ENCODE measurements at places on chromosomes 11 and 22. TPM values are rescaled to one million over a fixed set of nuclear protein-coding genes. Genes with fewer than 3 reads are reported as not detected.

The OR8D1 gene
- polyA plus RNA-seq: not detected

The TMEM191B gene
- polyA plus RNA-seq: 4.9 TPM

The SCT gene
- not detected for polyA plus RNA-seq

The LINC01488 gene
- polyA plus RNA-seq: not detected

The OR8G1 gene
- polyA plus RNA-seq: not detected

The UQCR10 gene
- 285 TPM for polyA plus RNA-seq

The CABP7 gene
- not detected for polyA plus RNA-seq

The ABCG4 gene
- polyA plus RNA-seq: not detected

The OR9G4 gene
- polyA plus RNA-seq: not detected

The NCF4 gene
- 0.75 TPM for polyA plus RNA-seq

The ADM gene
- polyA plus RNA-seq: 0.19 TPM

The RAG2 gene
- polyA plus RNA-seq: not detected

The GPHA2 gene
- not detected for polyA plus RNA-seq

The P2RY6 gene
- polyA plus RNA-seq: 3.0 TPM

The BRMS1 gene
- 79.8 TPM for polyA plus RNA-seq

The PIK3IP1 gene
- 88.2 TPM for polyA plus RNA-seq

The ACER3 gene
- polyA plus RNA-seq: 8.4 TPM

The IL18 gene
- 6.8 TPM for polyA plus RNA-seq

The PIWIL4 gene
- not detected for polyA plus RNA-seq

The ANGPTL5 gene
- polyA plus RNA-seq: not detected

The ESAM gene
- 4.3 TPM for polyA plus RNA-seq

The CSF2RB gene
- polyA plus RNA-seq: 0.77 TPM

The FXYD2 gene
- 3.4 TPM for polyA plus RNA-seq

The ANO1 gene
- polyA plus RNA-seq: not detected

The MS4A6E gene
- not detected for polyA plus RNA-seq

The OR52N4 gene
- not detected for polyA plus RNA-seq

The MCAT gene
- 9.6 TPM for polyA plus RNA-seq

The HEPN1 gene
- polyA plus RNA-seq: not detected

The C11orf16 gene
- not detected for polyA plus RNA-seq
